ENCODE measurements at places on chromosomes 12 and 14. TPM values are rescaled to one million over a fixed set of nuclear protein-coding genes. Genes with fewer than 3 reads are reported as not detected.

DNA sequence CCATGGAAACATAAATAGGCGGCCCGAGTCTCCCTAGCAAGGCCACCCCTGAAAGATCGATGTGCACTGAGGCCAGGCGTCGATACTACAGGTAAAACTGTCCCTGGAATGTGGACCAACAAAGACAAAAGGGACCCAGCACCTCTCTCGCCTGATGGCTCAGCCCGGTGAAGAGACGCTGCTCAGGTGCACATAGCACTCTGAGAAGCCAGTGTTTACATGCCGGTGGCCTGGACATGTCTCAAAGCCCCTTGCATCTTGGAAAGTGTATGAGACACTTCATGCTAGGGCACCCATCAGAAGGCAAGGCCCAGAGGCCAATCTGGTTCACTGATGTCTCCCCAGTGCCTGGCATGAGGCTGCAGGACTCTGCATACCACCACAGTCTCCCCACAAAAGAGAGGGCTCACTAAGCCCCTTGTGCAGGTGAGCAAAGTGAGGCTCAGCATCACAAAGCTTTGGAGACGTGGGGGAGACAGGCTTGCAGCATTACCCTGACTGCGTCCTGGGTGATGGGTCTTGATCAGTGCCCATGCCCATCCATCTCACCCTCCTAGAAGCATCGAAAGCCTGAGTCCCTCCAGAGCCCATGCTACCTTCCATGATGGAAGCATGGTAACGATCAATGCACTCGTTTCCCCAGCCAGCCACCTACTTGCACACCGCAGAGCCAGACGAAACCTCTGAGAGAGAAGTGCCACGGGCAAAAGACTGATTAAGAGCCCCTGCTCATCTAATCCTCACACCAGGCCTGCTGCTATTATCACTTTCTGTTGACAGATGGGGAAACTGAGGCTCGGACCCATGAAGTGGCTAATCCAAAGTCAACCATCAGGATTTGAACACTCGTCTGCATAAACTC is 16.1 kb downstream of the BCL11B start:
- H3K27me3 ChIP-seq = peaks cover 62% of the 10 kb centered on the region
- H3K4me3 ChIP-seq = no peak overlapping the region
- H3K27ac ChIP-seq = no peak overlapping the region
- DNase-seq = no peak
- H3K36me3 ChIP-seq = no peaks in the 10 kb centered on the region

DNA sequence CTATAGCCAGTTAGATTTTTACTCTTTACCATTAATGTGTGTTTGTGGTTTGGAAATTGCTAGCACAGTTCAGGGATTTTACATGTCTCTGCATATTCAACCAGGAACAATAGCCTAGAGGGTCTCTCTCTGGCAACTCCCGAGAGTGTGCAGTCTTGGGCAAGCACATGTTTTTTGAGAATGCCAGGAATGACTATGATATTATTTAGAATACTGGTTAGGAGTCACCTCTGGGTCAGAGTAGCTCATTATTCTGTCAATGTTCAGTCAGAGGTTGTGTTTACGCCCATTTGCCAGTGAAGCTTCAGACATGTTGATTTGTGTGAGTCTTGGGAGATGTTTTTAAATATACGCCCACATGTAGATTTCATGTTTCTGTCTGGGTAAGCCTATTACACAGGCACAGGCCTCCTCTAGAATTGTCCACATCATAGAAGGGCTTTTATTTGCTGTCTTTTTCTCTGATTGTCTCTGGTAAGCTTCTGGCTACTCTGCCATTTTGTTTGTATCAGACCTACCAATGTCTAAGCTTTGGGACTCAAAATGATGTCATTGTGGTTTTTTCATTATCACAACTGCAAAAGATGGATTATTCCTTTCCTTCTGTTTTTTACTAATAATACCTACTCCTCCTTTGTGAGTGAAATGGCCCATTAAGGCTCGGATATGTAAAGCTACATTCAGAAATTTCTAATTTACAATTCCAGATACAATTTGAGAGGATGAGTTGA is 203.1 kb upstream of the PPFIA2 start:
- DNase-seq = no peak
- no peaks in the 10 kb centered on the region for H3K4me1 ChIP-seq
- H3K27ac ChIP-seq = no peak overlapping the region
- no peaks in the 10 kb centered on the region for H3K36me3 ChIP-seq
- H3K4me3 ChIP-seq = no peak overlapping the region

DNA sequence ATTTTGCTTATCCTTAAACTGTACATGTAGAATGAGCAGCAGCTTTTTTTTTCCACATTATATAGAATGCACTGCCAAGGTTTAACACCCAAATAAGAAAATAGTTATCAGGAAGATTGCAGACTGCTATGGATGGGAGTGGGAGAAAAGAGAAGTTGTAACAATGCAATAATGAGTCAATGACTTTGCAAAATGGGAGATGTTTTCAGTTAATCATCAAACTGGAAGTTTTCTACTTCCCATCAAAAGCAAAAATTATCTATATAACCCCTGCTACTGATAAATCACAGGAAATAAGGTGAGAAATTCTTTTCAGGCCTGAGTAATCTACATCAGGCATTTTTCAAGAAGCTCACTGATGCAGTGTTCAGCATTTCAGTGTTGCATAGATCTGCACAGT is 309.1 kb downstream of the GXYLT1 start:
- H3K27ac ChIP-seq = no peak overlapping the region
- DNase-seq = no peak
- peaks cover 15% of the 10 kb centered on the region for H3K27me3 ChIP-seq
- no peaks in the 10 kb centered on the region for H3K4me1 ChIP-seq
- no peak overlapping the region for H3K4me3 ChIP-seq

GRCh38 chr12:57173089-57173488 is 25.7 kb upstream of the LRP1-AS start:
- no peaks in the 10 kb centered on the region for H3K27me3 ChIP-seq
- no peak overlapping the region for H3K4me3 ChIP-seq
- H3K4me1 ChIP-seq = peaks cover 9% of the 10 kb centered on the region

RNASE13 gene
- total RNA-seq = not detected

CAPS2 gene
- total RNA-seq = 2.4 TPM
